ENCODE measurements at places on chromosomes 4 and X. TPM values are rescaled to one million over a fixed set of nuclear protein-coding genes. Genes with fewer than 3 reads are reported as not detected.

DNA sequence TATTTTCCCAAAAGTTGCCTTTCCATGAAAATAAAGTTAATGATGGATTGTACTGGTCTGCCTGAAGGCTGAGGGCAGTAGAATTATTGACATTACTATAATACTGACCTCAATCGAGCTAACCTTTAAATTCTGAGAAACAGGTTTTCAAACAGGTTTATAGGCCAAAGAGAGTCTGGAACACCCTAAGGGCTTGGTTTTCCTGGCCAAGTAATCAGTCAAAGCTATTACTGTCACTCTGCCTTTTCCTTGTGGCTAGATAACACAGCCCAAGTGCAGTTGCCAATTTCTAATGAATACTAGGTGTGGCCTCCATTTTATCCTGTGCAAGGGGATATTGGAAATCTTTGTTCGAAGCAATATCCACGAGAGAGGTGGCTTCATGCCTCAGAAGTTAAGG is 75.2 kb downstream of the INTS12 start:
- DNase-seq = no peak

DNA sequence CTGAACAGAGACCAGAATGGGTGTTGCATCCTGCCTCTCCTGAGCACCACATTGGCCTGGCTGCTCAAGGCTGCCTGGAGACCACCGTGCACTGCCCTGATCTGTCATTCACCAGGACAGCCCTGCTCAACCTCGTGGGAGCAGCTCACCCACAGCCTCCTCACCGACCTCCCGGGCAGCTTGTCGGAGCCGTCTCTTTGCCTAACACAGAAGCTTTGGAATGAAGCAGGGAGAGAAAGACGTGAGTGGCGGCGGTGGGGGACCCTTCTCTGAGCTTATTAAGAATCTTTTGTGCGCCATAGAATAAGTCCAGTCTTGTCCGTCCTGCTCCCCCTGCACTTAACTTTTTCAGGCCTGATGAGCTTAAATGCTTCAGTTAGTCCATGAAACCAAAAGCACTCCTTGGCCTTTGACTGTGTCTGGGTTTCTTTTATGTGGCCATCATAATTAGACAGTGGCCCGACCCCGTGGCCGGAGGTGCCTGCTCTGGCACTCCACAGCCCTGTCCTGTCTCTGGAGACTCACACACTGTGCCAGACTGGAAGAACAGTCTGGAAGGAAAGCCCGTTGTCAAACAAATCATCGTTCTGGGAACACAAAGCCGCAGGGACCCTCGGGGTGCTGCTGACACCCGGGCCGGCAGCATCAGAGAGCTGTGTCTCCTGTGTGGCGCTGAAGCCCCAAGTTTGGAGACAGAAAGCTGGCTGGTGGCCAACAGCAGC is 192.8 kb downstream of the BCOR start:
- DNase-seq = no peak

- DNase-seq = no peak
Observed at GRCh38 chr4:143441678-143442077, 71.8 kb upstream of the SMARCA5 start.

DNA sequence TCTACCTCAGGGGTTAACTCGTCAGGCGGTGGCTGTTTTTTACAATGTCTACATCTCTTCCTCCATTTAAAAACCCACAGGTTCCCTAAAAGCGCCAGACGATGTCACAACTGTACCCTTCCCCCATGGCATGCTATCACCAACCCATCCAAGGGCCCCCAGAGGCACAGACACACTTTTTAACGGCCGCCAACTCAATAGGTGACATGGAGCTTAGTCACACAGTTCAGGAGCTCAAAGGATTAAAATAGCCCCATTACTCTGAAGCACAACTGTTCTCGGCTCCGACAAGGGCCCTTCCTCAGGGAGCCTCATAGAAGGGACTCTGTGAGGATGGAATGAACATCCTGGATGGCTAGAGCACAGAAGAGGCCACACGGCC is 12.4 kb downstream of the SH3KBP1 start:
- DNase-seq = no peak

- DNase-seq = no peak
Observed at GRCh38 chr4:26842911-26843310, 17.7 kb upstream of the STIM2 start.

The RAB9B gene
- 2.9 TPM for polyA plus RNA-seq

The DGAT2L6 gene
- polyA plus RNA-seq = 0.19 TPM

- DNase-seq = no peak
Observed at GRCh38 chrX:12974305-12974795, 560 bp upstream of the TMSB4X start.

DNA sequence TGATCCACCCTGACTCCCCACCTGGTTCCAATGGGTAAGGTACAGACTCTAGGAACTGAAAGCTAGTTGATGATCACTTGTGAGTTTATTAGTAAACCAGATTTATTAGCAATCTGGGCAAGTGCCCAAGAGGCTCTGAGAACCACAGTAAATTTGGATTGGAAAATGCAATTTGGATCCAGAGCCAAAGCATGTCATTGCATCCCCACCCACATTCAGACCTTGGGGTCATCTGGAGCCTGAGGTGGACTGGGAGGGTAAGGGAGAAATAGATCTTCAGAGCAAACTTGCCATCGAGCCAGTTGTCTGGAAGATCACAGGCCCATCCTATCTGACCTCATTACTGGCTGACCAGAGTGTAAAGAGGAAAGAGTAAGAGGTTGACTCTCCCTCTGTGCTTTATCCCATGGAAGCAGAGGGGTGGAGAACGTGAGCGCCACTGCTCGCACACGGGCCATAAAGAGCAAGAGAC is 78.7 kb upstream of the RASGEF1B start:
- DNase-seq = no peak

GRCh38 chr4:97394653-97395052 is 748.6 kb downstream of the STPG2 start:
- DNase-seq = no peak

DNA sequence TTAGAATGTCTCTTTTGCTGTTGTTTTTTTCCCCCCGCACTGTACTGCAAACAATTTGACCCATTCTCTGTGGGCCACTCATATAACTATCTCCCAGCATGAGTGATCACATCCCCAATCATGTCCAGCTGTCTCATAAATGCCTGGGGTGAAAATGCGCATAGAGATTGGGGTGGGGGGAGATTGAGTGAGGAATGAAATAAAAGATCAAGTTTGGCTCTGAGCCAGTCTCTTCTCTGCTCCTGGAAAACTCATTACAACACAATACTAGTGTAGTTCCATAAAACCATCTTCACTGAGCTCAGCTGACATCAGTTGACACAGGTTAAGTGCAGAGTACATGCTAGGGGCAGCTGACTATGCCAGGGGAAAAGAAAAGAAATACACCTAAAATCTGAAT is 96.9 kb downstream of the EGF start:
- DNase-seq = no peak

The YIPF7 gene
- 0.55 TPM for polyA plus RNA-seq

GRCh38 chr4:31788676-31789075 is 1068.5 kb downstream of the PCDH7 start:
- DNase-seq = no peak

DNA sequence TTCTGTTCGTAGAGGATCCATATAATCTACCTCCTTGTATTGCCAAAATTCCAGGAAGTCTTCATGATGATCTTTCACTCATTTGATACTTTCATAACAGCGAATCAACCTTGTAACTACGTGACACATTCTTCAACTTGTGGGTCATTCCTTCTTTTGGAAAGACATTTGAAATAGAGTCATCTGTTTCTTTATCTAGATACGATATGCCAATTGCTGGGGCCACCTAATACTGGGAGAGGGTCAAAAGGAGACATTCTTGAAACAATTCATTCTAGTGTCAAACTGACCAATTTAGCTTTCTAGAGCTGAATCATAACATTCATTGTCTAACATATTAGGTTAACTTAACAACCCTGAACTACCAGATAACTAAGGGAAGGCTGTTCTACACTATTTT is 62.9 kb upstream of the SMAD1 start:
- DNase-seq = no peak

DNA sequence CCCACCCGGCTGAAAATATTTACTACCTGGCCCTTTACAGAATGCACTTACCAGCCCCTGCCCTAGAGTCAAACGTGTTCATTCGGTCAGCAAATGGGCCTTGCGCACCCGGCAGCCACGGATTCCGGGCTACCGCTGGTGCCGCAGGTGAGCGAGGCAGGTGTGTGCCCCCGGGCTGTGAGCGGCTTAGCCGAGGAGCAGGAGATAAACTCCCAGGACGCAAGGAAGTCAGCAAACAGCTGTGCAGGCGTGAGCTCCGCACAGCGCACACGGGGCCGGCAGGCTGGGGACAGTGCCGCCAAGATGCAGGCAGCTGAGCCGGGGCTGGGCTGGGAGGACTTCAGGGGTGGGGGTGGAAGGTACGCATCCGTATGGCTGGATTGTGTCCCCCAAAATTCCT is 211.2 kb upstream of the PSAPL1 start:
- no peak for DNase-seq

The DCAF12L1 gene
- polyA plus RNA-seq = 9.6 TPM

GRCh38 chr4:55398461-55398860 is 2.7 kb downstream of the TMEM165 start:
- no peak for DNase-seq

GRCh38 chr4:24496597-24496996 is 87.8 kb downstream of the DHX15 start:
- DNase-seq = no peak

DNA sequence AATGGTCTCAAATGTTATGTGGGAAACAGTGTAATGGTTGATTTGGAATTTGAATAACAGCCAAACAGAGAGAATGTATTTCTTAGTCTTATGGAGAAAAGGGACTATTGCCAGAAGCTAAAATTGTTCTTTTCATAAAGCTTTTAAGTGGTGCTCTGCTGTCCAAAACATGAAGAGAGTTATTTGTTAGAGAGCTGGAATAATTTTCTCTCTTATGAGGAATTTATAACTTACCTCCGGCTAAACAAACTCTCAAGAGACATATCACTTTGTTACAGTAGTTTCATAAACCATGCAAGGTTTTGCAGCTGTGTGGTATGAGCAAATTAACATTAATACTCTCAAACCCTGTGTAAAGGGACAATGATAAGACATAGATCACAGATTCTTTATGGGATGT is 28.6 kb downstream of the SULT1B1 start:
- no peak for DNase-seq

DNA sequence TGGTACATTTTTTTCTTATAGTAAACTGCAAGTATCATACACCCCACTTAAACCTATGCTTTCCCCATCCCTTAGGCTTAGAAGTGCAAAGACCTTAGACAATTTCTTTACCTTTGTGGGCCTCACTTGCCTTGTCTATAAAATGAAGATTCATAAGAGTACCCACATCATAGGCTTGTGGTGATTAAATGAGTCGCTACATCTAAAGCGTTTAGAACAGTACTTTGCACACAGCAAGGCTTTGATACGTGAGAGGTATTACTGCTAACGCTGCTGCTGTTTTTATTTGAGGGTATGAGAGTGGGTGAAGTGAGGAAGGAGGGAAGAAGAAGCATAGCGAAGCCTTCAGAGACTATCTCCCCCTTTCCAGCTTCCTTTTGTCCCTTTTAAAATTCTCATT is 87.8 kb upstream of the RPS6KA3 start:
- no peak for DNase-seq
